ENCODE measurements at places on chromosomes 7 and 10.

DNA sequence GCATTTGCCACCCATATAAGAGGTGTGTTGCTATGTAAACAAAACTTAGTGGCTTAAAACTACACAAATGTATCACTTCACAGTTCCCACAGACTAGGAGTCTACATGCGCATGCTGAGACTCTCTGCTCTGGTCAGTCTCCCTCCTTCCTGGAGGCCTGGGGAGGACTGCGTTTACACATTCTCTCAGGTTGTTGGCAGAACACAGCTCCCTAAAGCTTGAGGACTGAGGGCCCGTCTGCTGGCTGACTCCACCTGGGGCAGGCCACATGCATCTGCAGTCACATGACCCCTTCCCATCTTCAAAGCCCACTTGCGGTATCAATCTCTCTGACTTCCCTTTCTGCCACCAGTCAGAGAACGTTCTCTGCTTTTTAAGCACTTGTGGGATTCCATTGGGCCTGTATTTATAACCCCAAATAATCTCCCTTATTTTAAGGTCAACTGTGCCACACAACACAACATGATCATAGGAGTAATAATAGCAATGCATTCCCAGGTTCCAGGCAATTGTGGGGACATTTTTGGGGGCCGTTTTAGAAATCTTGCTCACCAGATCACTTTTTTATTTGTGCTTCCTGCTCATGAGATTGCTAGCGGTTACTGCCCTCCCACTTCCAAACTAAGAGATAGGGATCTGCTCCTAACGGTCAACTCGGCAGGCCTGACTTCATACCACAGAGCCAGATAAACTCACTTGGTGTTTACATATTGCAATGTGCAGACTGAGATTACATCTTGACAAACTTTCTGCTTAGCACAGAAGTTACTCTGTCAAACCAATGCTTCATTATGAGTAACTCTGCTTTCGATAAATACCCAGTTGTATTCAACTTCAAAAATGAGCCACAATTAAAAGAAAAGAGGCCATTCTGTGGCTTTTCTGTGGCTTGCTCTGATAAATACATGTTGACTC, 96.3 kb downstream of the ALOX5 start:
- DNase-seq = peak; percentile 78

DNA sequence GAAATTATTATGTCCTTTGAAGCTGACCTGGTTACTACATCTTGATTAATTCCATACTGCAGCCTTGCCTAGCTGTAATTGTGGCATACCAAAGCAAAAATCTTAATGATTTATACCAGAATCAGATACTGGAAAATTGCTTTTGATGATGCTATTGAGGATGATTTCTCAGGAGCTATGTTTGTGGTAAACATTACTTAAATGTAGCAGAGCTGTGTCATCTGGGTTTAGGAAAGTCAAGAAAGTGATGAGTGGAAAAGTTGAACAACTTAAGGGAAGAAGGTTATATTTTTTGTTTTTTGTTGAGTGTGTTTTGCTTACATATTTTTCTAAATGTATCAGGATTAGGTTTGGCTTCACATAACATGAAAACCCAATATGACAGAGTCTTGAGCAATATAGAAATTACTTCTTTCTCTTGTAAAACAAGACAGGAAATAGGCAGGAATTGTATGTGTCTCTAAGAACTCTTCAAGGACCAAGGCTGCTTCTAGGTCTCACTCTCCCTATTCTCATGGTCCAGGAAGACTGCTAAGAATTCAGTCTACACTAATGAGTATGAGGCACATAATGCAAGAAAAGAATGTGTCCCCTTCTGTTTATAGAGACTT, 87.6 kb upstream of the MTPN start:
- DNase-seq = no peak

DNA sequence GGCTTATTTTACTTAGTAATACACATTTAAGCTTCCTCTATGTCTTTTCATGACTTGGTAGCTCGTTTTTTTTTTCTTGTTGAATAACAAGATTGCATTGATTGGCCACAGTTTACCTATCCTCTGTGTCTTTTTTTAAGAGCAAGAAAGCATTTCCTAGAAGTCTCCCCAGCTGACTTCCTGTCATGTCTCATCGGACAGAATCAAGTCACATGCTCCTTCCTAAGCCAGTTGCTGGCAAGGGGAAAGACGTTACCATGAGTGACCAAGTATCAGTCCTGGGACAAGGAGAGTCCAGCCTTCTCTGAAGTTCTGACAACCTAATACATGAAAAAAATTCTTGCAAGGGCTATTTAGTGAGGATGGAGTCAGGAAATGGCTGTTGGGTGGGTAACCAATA, 24.9 kb upstream of the SFRP5 start:
- peak; percentile 63 for DNase-seq

DNA sequence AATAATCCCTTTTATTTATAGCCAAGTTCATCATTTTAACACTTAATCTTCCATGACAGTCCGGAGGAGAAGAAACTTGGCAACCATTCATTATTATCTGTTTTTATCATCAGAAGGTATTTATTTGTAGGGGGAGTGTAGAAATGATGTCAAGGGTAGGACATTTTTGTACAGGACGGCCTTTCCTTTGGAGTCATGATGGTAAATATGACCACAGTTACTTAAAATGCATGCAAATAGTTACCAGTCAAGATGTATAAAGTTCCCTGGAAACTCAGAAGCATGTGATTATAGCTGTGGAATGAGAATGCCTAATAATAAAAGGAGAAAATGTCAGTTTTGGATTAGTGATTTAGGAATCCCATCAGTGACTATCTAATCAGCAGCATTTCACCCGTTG, 183.1 kb upstream of the PRPS1L1 start:
- no peak for DNase-seq

GRCh38 chr10:95217476-95217875, 23.4 kb downstream of the ACSM6 start:
- DNase-seq = no peak

DNA sequence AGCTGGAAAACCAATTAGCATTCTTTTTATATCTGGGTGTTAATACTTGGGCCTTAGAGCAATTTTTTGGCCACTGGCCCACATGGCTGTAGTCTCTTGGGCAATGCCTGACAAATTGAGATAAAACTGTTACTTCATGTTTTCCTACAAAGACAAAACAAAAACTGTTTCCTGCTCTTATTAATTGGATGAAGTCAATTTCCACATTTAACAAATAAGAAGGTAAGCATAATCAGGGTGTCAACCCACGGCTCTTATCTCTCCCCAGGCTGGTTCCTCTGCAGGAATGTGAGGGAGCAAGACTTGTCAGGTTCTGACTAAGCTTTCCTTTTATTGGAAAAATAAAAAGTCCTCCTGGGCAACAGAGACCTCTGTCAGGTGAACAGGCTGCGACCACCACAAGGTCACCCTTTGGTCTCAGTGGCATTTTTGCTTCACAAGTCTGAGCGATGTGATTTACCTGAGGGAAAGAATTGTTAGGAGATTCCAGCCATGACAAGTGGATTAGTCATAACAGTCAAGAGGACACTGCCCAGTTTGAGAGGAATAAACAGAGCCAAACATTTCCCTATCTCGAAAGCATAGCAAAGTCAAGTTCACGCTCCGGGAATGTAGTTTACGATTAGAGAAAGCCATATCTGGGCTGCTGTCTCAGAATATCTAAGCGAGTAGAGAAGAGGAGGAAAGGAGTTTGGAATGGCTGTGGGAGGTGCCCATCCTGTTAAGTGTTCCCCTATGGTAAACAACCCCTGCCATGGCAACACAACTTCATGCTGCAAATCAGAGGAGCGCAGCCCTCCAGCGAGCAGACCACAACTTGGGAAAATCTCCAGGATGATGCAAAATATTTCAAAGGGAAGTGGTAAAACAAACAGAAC, 144.4 kb downstream of the TES start:
- DNase-seq = no peak

DNA sequence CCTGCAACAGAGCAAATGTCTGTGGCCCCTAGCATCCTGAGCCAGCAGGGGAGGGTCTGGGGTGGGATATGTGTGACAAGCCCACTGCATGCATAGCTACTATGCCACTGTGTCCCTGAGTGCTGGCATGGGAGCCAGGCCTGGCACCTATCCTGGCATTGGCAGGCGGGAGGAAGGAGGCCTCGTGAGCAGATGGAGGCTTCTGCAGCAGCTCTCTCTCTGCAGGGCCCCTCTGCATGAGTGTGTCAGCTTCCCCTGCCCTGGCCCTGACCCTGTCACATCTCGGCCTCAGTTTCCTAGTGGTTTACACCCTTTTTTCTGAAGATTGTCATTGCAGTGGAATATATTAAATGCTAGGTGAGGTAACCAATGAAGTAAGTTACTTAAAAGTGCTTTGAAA, 13.1 kb upstream of the IMPDH1 start:
- DNase-seq = peak; percentile 50

Data from activated CD8-positive, alpha-beta T cell treated with anti-CD3 and anti-CD28 coated beads for 36 hours (primary cell).